CD4-positive, alpha-beta T cell (primary cell): ENCODE measurements at places on chromosomes 13 and 19. TPM values are rescaled to one million over a fixed set of nuclear protein-coding genes. Genes with fewer than 3 reads are reported as not detected.

- peaks cover 14% of the 10 kb centered on the region for H3K27me3 ChIP-seq
- H3K4me3 ChIP-seq = no peak overlapping the region
- peaks cover 49% of the 10 kb centered on the region for H3K36me3 ChIP-seq
- H3K4me1 ChIP-seq = peaks cover 35% of the 10 kb centered on the region
- H3K27ac ChIP-seq = no peak overlapping the region
- no peak for DNase-seq
Observed at GRCh38 chr19:7912144-7912696, 2.4 kb upstream of the TGFBR3L start.

GRCh38 chr19:1507763-1508506 lies 4.9 kb downstream of the ADAMTSL5 start:
- H3K36me3 ChIP-seq = no peaks in the 10 kb centered on the region
- H3K4me1 ChIP-seq = peaks cover 44% of the 10 kb centered on the region
- peak; percentile 90 for DNase-seq
- H3K4me3 ChIP-seq = peak overlapping the region; percentile 54
- peaks cover 10% of the 10 kb centered on the region for H3K27me3 ChIP-seq

DNA sequence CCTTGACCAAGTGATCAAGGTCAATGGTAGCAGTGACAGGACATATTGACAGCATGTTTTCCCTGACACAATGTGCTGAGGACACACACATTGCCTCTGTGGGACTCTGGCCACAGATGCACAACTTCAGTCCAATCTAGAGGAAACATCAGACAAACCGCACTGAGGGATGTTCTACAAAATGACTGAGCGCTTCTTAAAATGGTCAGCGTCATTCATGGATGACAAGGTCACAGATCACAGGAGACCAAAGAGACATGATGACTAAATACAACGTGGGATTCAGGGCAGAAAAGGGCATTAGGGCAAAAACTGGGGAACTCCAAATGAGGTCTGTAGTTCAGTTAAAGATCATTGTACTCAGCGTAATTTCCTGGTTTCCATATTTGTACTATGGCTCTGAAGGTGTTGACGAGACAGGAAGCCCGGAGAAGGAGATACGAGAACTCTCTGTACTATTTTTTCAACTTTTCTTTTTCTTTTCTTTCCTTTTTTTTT lies 20.6 kb downstream of the PBX4 start:
- peak; percentile 22 for DNase-seq
- no peaks in the 10 kb centered on the region for H3K27me3 ChIP-seq
- H3K4me3 ChIP-seq = no peak overlapping the region
- H3K4me1 ChIP-seq = peaks cover 96% of the 10 kb centered on the region

DNA sequence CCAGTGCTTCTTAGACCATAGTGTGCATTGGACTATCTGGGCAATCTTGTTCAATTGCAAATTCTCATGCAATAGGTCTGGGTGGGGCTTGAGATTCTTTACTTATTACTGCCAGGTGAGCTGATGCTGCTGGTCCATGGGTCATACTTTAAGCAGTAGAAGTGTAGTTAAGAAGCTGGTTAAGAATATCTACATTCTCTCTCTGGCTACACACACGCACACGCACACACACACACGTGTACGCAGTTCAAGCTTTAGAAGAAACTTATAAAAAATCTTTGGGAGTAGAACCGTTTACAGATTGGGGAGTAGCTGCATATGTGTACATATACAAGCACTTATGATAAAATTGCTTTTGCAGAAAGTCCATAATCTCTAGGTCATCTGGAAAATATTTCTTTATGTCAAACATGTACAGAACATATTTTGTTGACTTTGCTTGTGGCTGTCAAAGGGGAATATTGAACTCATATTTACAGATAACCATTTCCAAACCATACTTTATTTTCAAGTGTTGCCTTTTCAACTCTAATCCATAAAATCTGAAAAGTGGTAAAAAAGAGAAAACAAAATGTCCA lies 99.7 kb downstream of the GPC6 start:
- H3K4me1 ChIP-seq = no peaks in the 10 kb centered on the region
- no peak overlapping the region for H3K27ac ChIP-seq
- no peak for DNase-seq
- H3K36me3 ChIP-seq = no peaks in the 10 kb centered on the region

The CLEC11A gene
- 3.1 TPM for total RNA-seq

The SH2D3A gene
- 39.2 TPM for total RNA-seq

The C3 gene
- total RNA-seq = 0.55 TPM

The PTBP1 gene
- 252 TPM for total RNA-seq

The CRX gene
- not detected for total RNA-seq
